Dermis blood vessel endothelial cell (primary cell): ENCODE measurements at places on chromosomes 5 and 9. TPM values are rescaled to one million over a fixed set of nuclear protein-coding genes. Genes with fewer than 3 reads are reported as not detected.

Gene SLC25A2
- 0.09 and 0.34 TPM in 2 replicates for total RNA-seq

Gene BAAT
- total RNA-seq, result not detected in 2 replicates

Gene SAPCD2
- 6.0 and 36.3 TPM in 2 replicates for total RNA-seq

Gene SLC22A4
- total RNA-seq, result 4.7 and 4.8 TPM in 2 replicates

Gene ADAMTS2
- total RNA-seq, result 0.42 and 2.4 TPM in 2 replicates

Gene PANK3
- 66.2 and 72.6 TPM in 2 replicates for total RNA-seq

Gene RMRP
- 9,128 and 10,291 TPM in 2 replicates for total RNA-seq

Gene PCDHGA11
- total RNA-seq, result 6.8 and 10.6 TPM in 2 replicates

Gene FRRS1L
- total RNA-seq, result under 0.01 and 0.05 TPM in 2 replicates

Gene PCDHB6
- total RNA-seq, result 0.05 and 0.17 TPM in 2 replicates

Gene CA9
- total RNA-seq, result not detected in 2 replicates

Gene JAKMIP2
- not detected in 2 replicates for total RNA-seq

Gene RALGDS
- 68.7 and 68.9 TPM in 2 replicates for total RNA-seq

Gene QRFP
- not detected in 2 replicates for total RNA-seq

Gene FAM221B
- total RNA-seq, result not detected in 2 replicates

Gene TMEM215
- total RNA-seq, result not detected in 2 replicates
